ENCODE measurements at places on chromosomes 7 and 10.

DNA sequence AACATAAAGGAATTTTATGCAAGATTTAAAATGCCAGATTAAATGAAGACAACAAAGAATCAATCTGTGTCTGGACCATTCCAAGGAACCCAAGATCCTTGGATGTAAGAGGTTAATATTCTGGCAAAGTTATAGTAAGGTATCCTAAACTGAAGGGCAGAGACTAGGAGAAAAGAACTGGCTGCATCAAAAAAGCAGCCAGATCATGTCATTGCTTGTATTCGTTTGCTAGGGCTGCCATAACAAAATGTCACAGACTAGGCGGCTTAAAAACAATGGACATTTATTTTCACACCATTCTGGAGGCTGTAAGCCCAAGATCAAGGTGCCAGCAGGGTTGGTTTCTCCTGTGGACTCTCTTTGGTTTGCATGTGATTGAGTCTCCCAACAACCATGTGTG is 99.7 kb downstream of the ADCYAP1R1 start:
- DNase-seq = no peak

GRCh38 chr7:156578578-156578940 is 62.0 kb upstream of the RNF32 start:
- DNase-seq = no peak

DNA sequence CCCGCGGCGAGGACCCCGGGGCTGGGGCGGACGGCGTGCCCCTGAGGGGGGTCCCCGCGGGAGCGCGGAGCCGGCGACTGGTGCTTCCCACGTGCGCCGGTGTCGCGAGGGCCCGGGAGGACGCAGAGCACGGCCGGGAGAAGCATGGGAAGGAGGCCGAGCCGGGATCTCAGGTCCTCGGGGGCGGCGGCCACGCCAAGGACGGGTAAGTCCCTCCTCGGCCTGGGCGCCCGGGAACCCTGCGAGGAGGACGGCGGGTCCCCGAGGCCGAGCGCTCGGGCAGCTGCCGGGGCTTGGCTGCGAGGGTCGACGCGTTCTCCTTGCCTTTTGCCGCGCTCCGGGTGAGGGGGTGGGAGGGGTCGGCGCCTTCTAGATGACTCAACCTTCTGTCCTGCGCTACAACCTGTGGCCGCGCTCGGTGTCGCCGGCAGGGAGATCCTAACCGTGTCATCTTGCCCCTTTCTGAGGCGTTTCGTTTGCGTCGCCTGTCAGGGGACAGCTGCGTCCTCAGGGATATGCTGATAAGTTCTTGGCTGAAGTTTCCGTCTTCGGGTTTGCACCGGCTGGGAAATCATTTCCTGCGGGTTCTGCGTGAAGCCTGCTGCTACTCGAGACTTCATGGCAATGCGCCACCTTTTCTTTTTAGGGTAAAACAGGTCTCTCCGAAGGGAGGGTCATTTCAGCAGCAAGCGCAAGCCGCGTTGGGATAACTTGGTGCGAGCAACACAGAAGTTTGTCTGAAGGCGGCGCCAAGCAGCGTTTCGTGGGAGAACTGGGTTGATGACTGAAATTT is 529 bp downstream of the TASOR2 start:
- no peak for DNase-seq

- DNase-seq = no peak
Measured at GRCh38 chr10:61376908-61377368, 76.2 kb downstream of the TMEM26 start.

DNA sequence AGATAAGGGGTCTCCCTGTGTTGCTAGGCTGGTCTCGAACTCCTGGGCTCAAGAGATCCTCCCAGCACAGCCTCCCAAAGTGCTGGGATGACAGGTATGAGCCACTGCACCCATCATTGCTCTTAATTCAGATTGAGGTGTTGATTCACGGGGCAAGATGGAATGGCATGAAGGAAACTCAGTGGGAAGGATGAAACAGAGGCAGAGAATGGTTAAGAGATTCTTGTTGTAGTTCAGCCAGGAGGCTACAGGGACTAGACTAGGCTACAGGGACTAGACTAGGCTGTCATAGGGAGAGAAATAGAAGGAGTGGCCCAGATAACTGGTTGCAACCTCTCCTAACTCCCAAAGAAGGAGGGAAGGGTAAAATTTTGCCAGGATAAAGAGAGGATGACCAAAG is 48.0 kb downstream of the THNSL1 start:
- no peak for DNase-seq

DNA sequence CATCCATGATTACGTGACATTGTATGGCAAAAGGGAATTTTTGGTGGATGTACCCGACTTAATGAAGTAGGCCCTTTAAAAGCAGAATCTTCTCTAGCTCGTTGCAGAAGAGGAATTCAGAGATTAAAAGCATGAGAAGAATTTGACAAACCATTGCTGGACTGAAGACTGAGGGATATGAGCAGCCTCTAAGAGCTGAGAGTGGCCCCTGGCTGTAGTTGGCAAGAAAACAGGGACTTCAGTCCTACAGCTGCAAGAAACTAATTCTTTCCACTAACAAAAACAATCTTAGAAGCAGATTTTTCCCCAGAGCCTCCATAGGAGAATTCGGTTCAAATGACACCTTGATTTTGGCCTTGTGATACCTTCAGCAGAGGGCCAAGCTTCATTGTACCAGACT is 34.1 kb downstream of the MACC1 start:
- DNase-seq = no peak

DNA sequence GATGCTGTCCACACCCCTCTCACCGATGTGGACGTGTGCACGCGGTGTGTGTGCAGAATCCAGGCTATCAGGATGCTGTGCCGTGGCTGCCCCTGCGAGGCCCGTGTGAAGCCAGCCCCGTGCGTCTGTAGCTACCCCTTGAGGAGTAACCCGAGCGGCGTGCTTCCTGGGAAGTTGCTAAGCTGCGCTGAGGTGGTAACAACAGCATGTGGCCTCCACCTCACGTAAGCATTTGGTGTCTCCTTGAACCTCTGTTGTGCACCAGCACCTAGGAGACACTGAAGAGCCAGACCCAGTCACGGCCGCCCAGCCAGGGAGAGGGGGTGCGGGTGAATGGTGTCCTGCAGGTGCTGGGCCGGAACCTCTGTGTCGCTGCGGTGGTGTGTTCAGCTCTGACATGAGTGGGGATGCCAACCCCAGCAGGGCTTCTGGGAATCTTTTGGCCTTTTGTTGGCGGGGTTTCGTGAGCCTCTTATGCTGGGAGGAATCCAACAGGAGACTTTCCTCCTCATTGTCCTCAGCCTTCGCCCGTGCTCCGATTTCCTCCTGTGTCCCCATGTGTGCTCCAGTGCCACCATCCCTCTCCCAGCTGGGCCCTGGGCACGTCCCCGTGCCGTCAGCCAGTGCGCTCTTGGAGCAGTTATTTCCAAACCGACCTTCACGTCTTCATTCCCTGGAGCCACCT is 60.4 kb downstream of the DNAJB6 start:
- no peak for DNase-seq

DNA sequence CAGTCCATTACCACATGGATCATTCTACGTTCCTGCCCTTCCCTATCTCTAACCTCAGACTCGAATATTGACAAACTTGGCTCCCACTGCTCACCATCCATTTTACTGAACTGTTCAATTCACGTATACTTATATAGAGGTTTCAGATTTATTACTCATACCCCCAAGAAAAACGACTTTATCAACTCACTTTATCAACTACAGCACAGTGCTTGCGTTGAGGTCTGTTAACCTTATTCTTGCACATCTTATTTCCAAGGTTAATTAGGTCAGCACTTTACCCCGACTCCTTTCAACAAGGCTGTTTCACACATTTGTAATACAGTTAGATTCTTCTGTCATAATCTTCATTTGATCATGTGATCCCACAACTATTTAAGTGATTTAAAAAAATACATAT is 162.3 kb upstream of the AHR start:
- no peak for DNase-seq

DNA sequence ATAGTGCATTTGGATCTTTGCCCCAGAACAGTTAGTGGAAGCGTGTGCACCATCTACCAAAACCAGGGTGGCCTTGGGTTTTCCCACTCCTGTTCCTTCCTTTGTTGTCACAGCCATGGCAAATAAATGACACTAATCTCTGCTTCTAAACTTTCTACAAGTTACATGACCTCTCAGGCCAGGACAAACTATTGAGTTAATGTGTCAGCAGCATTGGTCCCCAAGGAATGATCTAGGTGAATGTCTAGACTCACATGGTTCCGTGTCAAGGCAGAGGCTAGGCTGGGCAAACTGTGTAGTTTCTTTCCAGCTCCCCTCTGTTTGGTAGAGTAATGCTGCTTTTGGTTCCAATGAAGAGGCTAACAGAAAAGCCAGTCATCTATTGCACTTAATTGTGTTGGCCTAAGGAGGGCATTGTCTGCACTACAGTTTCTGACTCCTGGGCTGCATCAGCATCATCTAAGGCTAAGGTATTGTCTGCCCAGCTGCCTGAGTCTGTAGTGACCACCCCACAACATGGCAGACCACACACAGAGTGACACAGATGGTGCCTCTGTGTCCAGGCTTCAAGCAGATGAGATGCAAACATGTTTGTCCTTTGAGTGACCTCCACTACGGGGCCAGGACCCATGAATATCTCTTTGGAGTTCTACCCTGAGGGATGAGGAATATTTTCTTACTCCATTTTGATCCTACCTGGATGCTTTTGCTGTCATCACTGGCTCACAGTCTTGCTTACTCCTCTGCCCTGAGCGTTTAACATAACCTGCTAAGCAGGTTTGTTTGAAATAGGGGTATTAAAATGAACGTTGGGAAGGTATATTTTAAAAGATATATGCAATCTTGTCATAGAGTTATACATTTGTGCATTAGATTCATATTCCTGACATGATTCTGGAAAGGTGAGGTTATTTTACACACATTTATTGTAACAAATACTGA is 1.7 kb downstream of the CYP3A4 start:
- DNase-seq = no peak

GRCh38 chr10:95246582-95247051 is 44.2 kb downstream of the PDLIM1 start:
- no peak for DNase-seq

- DNase-seq = no peak
Measured at GRCh38 chr10:127992376-127992775, 85.5 kb downstream of the PTPRE start.

DNA sequence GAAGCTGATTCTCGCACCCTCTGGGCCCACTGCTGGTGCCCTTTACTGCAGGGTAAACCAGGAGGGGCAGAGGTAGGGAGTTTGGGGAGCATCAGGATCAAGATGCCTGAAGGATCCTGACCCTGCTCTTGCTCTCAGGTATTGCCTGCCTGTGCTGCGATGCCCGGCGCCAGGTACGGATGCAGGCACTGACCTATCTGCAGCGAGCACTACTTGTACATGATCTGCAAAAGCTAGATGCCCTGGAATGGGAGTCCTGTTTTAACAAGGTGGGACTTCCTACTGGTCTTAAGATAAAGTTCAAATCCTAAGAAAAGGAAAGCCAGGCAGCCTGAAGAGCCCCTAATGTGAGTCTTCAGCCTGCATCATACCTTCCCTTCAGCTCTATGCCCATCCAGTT is 16.1 kb upstream of the NFKB2 start:
- no peak for DNase-seq

DNA sequence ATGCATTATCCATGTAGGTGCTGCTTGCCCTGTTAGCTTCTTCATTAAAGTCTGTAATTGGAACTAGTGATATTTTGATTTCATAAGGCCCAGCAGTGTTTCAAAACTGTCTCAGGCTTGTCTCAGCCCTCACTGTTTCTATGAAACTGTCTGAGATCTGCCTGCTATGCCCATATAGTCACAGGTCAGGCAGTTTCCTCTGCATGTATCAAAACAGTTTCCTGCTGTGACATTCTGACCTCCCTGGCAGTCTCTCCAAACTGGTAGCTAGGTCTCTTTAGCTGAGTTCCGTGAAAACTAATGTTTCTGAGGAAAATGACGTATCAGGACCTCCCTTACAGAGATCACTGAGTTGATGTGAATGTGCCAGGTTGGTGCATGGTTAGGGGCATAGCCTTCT is 18.9 kb upstream of the SEMA3D start:
- DNase-seq = no peak

DNA sequence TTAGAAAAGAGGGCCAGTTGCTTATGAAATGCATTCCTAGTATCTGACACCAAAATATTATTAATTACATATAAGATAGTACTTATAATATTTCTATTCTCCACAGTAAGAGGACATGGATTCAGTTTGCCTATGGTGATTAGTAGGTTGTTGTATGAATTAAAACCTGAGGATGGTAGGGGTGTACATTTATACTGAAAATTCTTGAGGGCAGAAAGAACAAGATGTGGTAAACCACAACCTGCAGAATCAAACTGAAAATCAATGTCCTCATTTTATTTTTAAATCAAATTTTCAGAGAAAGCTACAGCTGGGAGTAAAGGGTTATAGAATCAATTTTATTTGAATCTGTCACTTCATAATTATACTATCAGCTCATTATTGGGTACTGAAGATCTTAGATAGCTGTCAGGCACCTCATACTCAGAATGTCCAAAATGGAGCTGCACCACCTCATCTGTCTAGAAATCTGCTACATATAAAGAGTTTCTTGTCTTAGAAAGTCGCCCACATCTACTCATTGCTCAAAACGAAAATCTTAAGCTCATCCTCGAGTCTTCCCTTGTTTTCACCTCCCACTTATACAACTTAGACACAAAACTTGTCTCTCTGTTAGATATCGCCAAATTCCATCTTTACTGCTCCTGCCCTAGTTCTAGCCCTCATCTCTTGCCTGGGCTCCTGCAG is 65.4 kb downstream of the MYO3A start:
- DNase-seq = no peak

DNA sequence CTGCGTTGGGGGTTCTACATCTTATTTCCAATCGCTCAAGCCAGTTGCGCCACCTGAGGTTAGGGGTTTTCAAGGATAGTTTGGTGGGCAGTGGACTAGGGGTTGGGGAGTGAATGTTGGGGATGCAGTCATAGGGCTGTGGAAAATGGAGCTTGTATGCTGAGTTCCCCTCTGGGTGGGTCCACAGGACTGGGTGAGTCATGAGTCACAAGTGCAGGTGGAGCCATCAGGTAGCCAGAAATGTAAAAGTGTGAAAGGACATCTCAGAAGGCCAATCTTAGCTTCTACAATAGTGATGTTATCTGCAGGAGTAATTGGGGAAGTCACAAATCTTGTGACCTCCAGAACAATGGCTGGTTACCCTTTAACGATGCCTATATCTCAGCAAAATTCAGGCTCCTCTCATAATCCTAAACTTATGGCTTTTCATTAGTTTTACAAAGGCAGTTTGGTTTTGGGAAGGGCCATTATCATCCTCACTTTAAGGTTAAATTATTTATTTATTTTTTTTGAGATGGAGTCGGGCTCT is 18.0 kb upstream of the MKRN1 start:
- no peak for DNase-seq

GRCh38 chr10:71241830-71242621 is 29.7 kb downstream of the UNC5B start:
- DNase-seq = no peak

- DNase-seq = no peak
Measured at GRCh38 chr7:4200546-4201094, 481.5 kb upstream of the FOXK1 start.

DNA sequence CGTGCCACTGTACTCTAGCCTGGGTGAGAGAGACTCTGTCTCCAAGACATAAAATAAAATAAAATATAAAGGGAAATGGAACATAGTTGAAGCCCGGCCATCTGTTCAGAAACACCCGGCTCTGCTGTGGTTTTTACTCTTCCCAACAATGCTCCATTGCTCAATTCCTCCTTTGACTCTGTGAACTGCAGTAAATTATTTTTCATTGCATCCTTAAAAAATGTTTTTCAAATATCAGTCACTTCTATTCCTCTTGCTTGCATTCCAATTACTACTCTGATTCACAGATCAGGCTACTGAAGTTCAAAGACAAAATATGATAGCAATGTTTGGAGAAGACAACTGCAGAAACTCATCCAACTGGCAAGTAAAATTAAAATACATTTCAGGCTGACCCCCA is 983.0 kb downstream of the SORCS1 start:
- DNase-seq = no peak

GRCh38 chr10:28680358-28680752 is 3.0 kb downstream of the BAMBI start:
- DNase-seq = no peak

Measured in iPS DF 19.7 (cell line).